ENCODE measurements at places on chromosomes 5 and 9. TPM values are rescaled to one million over a fixed set of nuclear protein-coding genes. Genes with fewer than 3 reads are reported as not detected.

Gene FLT4
- polyA plus RNA-seq, result 19.4 TPM

Gene DOCK8
- polyA plus RNA-seq, result 40.1 TPM

Gene RPS23
- polyA plus RNA-seq, result 8,847 TPM

Gene PCDHB4
- polyA plus RNA-seq, result 0.24 TPM

Gene SLC25A2
- 0.22 TPM for polyA plus RNA-seq
